Calu3 (cell line): ENCODE measurements at places on chromosomes 2 and 18. TPM values are rescaled to one million over a fixed set of nuclear protein-coding genes. Genes with fewer than 3 reads are reported as not detected.

Gene RNF149
- 69.0 and 79.8 TPM in 2 replicates for total RNA-seq

DNA sequence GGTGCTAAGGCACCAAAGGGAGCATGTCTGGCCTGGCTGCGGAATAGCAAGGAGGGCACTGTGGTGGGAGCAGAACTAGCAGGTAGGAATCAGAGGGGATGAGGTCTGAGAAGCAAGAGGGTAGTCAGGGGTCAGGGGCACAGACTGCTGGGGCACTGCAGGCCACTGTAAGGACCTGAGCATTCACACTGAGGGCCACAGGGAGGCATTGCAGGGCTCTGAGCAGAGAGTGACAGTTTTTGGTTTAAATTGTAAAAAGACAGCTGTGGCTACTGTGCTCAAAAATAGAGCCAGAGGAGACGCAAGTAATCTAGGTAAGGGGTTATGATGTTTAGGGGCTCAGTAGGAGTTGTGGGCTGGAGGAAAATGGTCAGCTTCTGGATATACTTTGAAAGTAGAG, 41.5 kb downstream of the ARHGAP25 start:
- H3K4me1 ChIP-seq = no peaks in the 10 kb centered on the region
- no peak overlapping the region for H3K4me3 ChIP-seq
- no peaks in the 10 kb centered on the region for H3K36me3 ChIP-seq
- H3K27me3 ChIP-seq = peaks cover 67% of the 10 kb centered on the region
- no peak for DNase-seq
- H3K27ac ChIP-seq = no peak overlapping the region

- no peak overlapping the region for H3K27ac ChIP-seq
- DNase-seq = peak; percentile 23
- peaks cover 82% of the 10 kb centered on the region for H3K27me3 ChIP-seq
- H3K4me3 ChIP-seq = peak overlapping the region; percentile 53
- no peaks in the 10 kb centered on the region for H3K36me3 ChIP-seq
- H3K4me1 ChIP-seq = no peaks in the 10 kb centered on the region
Observed at GRCh38 chr2:232502911-232503808, 15.5 kb upstream of the ECEL1 start.

Gene PTH2R
- total RNA-seq = 0.71 TPM in 1 of 2 replicates, not detected in the other

DNA sequence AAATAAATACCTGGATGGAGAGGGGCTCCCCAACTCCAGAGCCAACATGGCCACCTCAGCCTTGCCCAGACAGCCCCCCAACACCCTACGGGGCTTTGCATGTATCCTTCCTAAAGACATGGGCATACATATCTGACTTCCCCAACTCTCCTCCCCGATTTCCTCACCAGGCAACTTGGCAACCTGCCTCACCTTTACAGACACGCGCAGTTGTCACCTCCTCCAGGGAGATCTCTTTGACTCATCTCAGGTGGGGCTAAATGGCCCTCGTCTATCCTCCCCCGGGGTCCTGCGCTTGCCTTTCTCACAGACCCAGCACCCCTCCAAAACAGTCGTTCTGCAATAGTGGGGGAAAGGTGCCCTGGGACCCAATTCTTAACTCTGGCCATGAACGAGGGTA, 10.6 kb upstream of the BIN1 start:
- H3K4me1 ChIP-seq = no peaks in the 10 kb centered on the region
- no peak overlapping the region for H3K4me3 ChIP-seq
- no peak for DNase-seq
- H3K27ac ChIP-seq = no peak overlapping the region
